Mesenchymal stem cell (in vitro differentiated cells and primary cell): ENCODE measurements at places on chromosomes 3 and 15.

DNA sequence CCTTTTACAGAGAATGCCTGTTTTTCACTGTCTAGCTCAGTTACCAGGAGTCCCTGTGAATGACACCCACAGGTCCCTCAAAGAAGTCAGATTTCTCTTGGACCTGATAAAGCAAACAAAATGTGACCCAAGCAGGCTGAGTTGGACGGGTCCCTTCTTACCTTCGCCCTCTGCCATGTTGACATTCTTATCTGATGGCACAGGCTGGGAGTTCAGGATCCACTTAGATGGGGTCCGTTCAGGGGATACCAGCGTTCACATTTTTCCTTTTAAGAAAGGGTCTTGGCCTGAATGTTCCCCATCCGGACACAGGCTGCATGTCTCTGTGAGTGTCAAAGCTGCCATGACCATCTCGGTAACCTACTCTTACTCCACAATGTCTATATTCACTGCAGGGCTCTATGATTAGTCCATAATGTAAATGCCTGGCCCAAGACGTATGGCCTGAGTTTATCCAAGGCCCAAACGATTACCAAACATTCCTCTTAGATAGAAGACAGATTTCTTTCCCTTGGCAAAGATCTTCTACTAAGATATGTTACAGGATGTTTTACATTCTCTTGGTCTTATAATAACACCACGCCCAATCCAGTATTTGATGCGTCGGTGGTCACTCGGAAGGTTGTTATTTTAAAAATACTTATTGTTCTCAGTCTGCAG is 179.1 kb downstream of the THSD4 start:
- peak; percentile 65 for DNase-seq

- DNase-seq = no peak
Measured at GRCh38 chr3:21330293-21330692, 420.7 kb downstream of the ZNF385D start.

- DNase-seq = peak; percentile 80
Measured at GRCh38 chr3:25448750-25449692, 21.0 kb downstream of the RARB start.

- DNase-seq = no peak
Measured at GRCh38 chr3:190532731-190533203, 18.9 kb downstream of the IL1RAP start.
